ENCODE measurements at places on chromosomes 16 and 17.

DNA sequence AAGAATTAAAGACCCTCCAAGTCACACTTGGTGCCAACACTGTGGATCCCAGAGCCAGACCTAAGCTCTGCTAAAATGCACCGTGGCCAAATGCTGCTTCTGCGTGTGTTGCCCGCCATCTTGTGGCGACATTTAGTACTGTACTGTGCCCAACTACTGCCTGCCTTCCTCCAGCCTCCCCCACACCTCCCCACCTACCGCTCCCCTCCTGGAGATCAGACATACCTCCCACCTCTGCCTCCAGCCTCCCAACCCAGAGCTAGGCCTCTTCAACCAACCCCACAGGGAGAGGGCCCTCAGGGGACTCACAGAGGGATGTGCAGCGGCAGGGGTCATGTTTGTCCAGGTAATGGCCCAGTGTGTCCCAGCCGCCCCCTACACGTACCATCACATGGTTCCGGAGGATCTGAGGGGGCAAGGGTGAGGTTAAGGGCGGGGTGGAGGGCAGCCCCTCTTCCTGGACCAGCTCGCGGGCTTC, 5.5 kb downstream of the GAS2L2 start:
- peak; percentile 78 for DNase-seq

- no peak for DNase-seq
These were observed 368.1 kb downstream of the C16orf95 start for GRCh38 chr16:86949116-86949515.

- DNase-seq = no peak
These were observed 201.2 kb upstream of the CACNG3 start for GRCh38 chr16:24054741-24055491.

GRCh38 chr17:61784510-61784909, 78.8 kb downstream of the BRIP1 start:
- no peak for DNase-seq

DNA sequence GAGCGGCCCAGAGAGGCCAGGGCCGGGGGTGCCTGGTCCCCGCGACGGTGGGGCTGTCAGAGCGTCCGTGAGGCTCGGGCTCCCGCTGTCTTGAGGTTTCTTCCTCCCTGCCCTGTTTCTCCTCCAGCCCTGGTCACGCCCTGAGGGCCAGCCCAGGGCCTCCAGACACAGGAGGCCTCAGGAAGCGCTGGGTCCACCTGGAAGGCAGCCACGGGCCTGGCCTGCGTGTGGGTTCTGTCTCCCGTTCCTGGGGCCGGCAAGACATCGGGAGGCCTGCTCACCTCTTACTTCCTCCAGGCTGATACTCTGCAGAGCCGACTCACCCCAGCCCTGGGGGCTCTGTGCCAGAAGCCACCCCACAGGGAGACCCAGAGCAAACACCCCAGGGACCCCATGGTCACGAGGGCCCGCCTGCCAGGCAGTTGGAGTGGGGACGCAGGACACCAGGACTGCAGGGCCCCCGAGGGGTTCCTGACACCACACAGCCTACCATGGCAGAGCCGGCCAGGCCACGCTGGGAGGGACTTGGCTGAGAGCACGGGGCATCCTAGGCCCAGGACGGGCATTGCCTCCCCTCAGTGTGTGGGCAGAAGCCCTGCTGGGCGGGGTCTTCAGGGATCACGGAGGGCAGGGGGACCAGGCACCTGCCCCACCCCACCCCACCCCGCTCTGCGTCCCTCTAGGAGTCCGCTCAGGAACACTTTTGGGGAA, 18.9 kb upstream of the CACNA1H start:
- DNase-seq = no peak

DNA sequence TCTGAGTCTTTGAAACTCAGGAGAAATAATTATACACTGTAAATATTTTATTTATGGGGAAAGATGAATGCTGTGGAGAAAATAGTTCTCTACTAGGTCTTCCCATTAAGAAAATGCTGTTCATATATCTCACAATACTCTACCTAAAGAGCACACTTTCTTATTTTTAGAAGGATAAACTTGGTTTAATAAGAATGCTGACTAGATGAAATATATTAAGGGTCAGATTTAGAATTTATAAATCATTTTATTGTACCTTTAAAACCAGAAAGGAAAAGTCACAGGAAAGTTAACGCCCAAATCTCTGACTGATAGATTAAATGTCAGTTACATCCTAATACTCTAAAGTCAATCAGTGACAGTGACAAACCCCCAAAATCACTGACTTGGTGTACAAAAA, 48.7 kb downstream of the SLC6A4 start:
- DNase-seq = no peak

DNA sequence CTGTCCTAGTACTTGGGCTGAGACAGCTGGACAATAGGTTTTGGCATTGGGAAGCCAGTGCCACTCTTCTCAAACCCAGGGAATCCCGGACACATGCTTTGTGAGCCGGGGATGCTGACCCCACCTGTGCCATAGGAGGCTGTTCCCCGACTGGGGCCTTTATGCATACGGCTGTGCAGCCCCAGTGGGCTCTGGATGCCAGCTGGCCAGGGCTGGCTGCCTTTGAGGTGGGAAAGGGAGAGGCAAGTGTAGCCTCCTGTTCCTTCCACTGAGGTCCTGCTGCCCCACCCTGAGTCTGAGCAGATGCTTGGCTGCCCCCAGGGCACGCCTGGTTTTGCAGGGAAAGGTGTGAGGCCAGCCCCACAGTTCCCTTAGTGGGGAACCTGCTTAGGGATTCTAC, 105.7 kb downstream of the CCDC182 start:
- DNase-seq = no peak

- DNase-seq = no peak
These were observed 146.3 kb downstream of the CMIP start for GRCh38 chr16:81590714-81591544.

GRCh38 chr17:63116967-63117830, 151.2 kb downstream of the TANC2 start:
- DNase-seq = peak; percentile 15

DNA sequence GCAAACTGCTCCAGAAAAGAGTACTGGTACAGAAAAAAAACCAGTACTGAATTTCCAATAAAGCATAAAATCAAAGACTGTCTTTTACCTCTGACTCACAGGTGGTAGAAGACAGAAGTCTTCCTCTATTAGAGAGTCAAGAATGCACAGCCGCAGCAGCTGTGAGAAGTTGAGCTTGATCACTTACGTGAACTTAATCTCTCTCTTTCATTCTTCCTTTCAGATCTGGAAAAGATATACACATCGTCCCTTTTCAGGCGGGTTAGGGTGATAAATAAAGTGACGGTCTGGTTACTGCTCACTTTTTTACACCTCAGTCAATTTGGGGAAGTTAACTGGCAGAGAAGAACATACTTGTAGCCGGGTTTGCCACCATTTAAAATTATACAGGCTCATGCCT, 3.9 kb downstream of the IFT140 start:
- DNase-seq = no peak

- DNase-seq = peak; percentile 20
These were observed 754 bp upstream of the SLFN11 start for GRCh38 chr17:35373984-35374765.

DNA sequence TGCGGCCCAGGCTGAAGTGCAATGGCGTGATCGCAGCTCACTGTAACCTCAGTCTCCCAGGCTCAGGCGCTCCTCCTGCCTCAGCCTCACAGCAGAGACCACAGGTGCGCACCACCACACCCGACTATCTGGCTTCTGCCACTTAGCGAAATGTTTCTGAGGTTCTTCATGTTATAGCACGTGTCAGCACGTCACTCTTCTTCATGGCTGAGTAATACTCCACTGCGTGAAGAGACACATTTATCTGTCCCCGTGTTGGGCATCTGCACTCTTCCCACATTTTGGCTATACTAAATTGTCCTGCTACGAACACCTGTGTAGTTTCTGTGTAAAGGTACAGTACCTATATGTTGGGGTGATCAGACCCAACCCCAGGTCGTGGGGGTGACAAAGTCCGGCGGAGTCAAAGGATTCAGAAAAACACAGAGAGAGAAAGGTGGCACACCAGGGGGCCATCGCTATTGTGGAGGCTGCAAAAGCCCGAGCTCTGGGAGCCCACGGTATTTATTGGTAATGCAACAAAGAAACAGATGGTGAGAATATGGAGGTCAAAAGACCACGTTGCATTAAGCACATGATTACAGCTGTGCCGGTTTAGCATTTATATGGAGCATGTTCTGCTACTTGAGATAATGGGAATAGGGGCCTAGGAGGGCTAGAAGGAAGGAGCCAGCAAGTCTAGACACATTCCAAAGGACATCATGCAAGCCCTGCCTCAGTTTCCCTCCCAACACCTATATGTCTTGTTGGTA, 851 bp upstream of the DPEP1 start:
- no peak for DNase-seq

GRCh38 chr17:71180801-71181385, 939.9 kb upstream of the SOX9 start:
- no peak for DNase-seq

DNA sequence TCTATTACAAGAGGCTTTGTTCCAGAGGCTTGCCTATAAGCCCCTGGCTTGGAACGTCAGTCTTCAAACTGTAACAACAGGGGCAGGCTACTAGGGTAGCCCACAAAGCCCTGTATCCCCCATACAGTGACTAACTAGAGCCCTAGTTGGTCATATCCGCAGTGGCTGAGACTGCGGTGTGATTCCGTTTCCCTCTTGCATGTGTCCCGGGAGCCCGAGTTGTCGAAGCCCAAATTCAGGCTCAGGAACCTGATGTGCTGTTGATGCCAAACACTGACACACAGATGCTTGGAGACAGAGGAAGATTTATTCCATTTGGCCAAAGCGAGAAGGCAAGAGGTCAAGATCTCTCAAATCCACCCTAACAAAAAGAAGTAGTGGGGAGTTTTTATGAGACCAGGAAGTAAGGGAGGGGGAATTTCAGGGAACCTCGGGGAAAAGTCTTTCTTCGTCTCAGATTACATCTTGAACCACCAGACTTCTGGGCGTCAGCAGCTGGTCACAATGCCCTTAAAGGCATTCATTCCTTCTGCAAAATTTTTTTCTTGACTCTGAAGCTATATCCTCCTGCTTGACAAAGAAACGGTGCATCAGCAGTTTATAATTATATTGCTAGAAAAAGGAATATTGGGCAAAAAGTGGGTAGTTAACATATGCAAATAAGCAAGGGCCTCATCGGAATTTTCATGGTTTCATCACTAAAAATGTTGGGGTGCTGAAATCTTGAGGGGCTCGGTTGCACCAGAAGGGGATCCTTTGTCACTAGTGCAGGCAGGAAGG, 879 bp downstream of the SLFN5 start:
- peak; percentile 34 for DNase-seq

GRCh38 chr17:28643983-28644786, 773 bp downstream of the BLTP2 start:
- DNase-seq = peak; percentile 57

DNA sequence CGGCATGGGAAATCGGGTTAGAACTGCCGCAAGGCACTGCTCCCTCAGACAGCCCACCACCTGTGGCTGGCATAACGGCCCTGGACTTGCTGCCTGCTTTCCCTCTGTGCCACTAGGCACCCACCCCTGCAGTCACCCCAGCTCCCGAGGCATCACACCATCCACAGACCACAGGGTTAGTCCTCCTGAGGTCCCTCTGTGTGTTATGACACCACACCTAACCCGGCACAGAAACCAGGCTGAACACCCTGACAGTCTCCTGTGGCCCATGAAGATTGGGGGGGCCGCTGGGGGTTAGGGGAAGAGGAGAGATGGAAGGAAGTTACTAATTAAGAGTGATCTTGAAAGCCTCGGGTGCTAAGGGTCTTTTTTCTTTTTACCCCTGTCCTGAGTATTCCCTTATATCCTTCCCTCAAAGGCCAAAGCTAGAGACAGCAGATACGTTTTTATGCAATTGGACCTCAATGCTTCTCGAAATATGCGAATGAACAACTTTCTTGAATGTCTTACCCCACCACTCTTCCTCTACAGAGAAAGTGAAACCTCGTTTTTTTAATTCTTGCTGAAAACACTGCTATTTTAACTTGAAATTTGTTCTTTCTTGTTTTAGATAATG, 7.0 kb downstream of the CYTH1 start:
- no peak for DNase-seq

DNA sequence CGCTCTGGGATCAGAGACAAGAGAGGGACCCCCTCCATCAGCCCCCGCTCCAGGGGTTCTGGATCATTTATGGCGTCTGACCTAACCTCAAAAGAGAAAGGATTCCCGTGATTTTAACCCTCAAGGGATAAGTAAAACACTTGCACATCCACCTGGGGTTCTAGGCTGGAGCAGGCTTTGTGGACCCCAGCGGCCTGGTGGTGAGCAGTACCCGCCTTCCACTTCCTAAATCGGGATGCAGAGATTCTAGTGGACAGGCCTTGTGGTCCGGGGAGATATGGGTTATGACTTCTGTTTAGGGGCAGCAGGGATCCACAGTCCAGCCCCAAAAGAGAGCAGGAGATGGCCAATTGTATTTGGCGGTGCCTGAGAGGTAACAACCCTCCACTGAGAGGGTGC, 684 bp upstream of the PITPNM3 start:
- no peak for DNase-seq

DNA sequence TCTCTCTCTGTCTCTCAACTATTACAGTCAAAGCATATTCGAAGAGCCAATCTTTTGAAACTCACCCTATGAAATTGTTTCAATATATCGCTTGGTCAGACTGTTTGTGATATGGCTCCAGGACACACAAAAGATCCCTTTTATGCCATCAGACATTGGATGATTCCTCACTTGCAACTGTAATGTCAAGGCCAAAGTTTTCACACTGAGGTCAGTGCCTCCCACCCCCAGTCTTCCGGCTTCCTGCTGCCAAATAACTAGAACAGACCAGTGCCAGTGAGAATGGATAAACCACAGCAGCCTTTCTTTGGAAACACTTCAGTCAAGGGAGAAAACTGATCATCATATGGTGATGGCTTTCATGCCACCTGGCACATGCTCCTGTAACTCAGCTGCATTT, 321.9 kb upstream of the ZFHX3 start:
- DNase-seq = no peak

DNA sequence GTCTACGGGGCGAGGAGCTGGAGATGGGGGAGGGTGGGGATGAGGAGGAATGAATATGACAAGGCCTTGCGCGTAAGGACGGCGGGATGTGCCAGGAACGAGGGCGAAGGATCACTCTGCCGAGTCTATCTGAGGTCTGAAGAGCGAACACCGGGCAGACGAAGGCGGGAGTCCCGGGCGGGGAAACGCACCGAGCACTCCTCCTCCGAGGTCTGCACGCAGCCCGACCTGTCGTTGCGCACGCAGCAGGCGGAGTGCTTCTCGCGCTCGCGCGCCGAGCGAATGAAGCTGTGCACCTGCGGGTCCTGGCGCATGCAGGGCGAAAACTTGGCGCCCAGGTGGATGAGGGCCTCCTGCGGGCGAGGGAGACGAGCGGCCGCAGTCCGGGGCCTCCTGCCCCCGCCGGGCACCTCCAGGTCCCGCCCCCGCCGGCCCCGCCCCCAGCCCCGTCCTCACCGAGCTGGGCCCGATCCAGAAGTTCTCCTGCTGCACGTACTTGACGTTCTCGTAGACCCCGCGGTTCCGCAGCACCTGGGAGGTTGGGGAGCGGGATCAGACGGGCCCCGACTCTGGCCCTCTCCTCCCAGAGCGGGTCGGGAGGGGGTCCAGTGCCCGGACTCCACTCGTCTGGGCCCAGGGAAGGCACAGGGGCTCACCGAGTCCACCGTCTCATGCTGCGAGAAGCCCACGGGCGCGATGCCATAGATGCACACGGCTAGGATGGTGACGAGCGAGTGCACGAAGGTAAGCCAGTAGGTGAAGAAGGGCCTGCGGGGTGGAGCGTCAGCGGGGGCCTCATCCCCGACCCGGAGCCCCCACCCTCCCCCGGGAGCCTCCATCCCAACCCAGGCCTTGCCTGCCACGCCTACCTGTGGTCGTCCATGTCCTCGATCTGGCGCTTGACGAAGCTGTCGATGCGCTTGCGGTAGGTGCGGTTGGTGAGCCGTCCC, 7.6 kb downstream of the SNRNP25 start:
- DNase-seq = no peak

- no peak for DNase-seq
These were observed 28.7 kb downstream of the SOX8 start for GRCh38 chr16:1010251-1010650.
